ENCODE measurements at places on chromosomes 2 and 18. TPM values are rescaled to one million over a fixed set of nuclear protein-coding genes. Genes with fewer than 3 reads are reported as not detected.

VIT gene
- 27.3 TPM for total RNA-seq

LIMS4 gene
- 2.9 TPM for total RNA-seq

RPRD1A gene
- 63.8 TPM for total RNA-seq

NEB gene
- 6,938 TPM for total RNA-seq

CNDP2 gene
- total RNA-seq = 33.6 TPM

DPP10 gene
- total RNA-seq = not detected

DNA sequence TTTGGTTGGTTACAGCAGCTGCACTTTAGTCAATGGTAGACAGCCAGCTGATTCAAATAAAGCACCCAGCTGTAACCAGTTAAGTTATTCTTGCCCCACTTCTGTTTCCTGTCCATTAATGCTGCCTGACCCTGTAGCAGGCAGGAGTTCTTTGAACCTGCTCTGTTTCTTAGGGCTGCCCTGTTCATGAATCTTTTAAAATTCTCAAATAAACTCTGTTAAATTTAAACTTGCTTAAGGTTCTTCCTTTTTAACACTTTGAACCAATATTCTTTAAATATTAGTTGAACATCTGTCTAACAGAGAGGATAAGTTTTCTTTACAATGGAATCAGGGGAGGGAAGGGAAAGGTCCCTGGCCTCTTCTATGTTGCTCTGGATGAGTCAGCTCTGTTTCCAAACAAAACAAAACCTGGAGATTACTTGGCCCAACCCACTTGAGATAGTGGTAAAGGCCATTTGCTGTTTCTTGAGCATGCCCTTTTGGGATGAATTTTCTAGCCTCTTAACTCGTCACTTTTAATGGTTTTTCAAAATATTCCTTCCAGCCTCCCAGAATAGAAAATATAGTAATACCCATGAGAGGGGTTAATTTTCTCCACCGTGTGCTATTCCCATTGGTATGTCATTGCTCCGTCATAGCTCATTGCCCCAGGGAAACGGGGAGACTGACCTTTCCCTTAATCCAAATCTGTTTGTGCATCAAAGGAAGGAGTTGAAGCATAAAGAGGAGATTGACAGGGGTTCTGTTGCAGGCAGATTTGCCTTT, 112.1 kb upstream of the FHL2 start:
- H3K27ac ChIP-seq = peak overlapping the region; percentile 46
- no peaks in the 10 kb centered on the region for H3K27me3 ChIP-seq
- no peak overlapping the region for H3K4me3 ChIP-seq
- peaks cover 18% of the 10 kb centered on the region for H3K4me1 ChIP-seq
- H3K36me3 ChIP-seq = no peaks in the 10 kb centered on the region

- no peak overlapping the region for H3K27ac ChIP-seq
- H3K36me3 ChIP-seq = no peaks in the 10 kb centered on the region
- H3K4me1 ChIP-seq = no peaks in the 10 kb centered on the region
- DNase-seq = no peak
- H3K27me3 ChIP-seq = no peaks in the 10 kb centered on the region
Measured at GRCh38 chr18:42141439-42141838, 186.4 kb downstream of the PIK3C3 start.

GRCh38 chr2:98928242-98928641, 7.8 kb downstream of the CRACDL start:
- H3K4me1 ChIP-seq = no peaks in the 10 kb centered on the region
- no peaks in the 10 kb centered on the region for H3K36me3 ChIP-seq
- H3K27ac ChIP-seq = no peak overlapping the region
- no peak for DNase-seq
- no peak overlapping the region for H3K4me3 ChIP-seq

DNA sequence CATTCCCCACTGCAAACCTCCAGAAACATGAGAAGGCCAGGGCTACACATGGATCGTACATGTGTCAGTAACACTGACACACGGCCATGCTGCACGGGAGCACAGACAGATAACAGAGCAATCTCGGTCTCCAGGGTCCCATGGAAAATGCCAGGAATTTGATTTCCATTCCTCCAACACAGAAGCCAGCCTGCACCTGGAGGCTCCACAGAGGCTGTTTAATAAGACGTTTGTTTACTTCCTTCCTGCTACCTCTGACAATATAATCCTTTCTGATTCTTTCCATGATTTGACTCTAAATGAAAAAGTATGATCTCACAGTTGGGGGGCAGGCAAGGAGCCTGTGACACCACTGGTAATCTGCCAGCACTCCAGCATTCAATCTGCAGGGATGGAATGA, 210.9 kb upstream of the DDX18 start:
- no peaks in the 10 kb centered on the region for H3K36me3 ChIP-seq
- H3K27ac ChIP-seq = no peak overlapping the region
- DNase-seq = no peak

DNA sequence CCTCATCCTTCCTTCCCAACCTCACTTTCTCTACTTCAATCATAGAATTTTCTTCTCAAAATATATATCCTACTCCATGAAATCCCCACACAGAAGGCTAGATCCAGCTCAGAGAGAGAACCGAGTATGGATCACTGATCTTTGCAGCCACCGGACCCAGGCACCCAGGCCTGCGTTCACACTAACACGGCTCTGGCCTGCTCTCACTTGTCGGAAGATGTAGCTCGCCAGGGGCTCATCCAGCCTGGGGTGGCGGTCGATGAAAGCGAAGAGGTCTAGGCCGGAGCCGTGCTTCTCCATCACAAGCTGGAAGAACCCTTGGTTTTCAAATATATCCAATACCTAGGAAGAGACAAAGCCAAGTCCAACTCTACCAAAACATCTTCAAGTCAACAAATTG, 12.7 kb upstream of the MTERF4 start:
- no peaks in the 10 kb centered on the region for H3K36me3 ChIP-seq
- no peaks in the 10 kb centered on the region for H3K4me1 ChIP-seq
- DNase-seq = no peak
- H3K27ac ChIP-seq = no peak overlapping the region
- H3K4me3 ChIP-seq = no peak overlapping the region
- H3K27me3 ChIP-seq = no peaks in the 10 kb centered on the region

- H3K4me3 ChIP-seq = no peak overlapping the region
- H3K27me3 ChIP-seq = peaks cover 28% of the 10 kb centered on the region
- no peaks in the 10 kb centered on the region for H3K36me3 ChIP-seq
- no peak for DNase-seq
- H3K27ac ChIP-seq = no peak overlapping the region
Measured at GRCh38 chr18:5625076-5625475, 81.3 kb upstream of the EPB41L3 start.

DNA sequence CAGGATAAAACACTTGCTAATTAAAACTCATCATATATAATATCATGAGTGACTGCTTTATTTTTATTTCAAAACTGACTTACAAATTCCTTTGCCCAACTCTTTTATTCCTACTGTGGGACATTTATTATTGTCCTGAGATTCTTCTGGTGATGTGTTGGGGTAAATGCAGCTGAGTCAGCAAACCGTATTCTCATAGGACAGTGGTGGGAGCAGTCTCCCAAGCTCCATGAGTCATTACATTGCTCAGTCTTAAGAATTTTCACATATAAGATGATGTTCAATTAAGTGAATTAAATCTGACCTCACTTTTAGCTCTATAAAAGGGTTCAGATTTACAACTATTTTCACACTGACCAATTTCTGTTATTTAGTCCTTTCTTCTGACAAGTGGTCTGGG, 1530.7 kb downstream of the LRP1B start:
- no peak overlapping the region for H3K27ac ChIP-seq
- no peak overlapping the region for H3K4me3 ChIP-seq
- no peaks in the 10 kb centered on the region for H3K36me3 ChIP-seq
- no peak for DNase-seq

DNA sequence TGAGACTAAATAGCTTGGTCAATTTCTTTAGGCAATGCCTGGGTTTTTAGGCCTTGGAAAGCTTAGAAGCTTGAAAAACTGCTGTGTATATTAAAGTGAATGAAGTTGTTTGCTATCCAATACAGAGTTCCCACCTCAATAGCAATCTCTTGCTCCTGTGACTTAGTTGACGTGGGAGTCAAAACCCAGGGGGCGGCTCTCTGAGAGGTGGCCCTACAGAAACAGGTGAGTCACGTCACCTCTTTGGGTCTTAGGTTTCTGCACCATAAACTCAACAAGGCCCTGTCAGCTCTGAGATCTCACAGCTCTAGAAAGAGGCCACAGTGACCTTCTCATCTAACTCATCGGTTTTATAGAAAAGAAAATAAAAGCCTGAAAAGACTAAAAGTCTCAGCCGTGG, 79.6 kb downstream of the ADD2 start:
- no peaks in the 10 kb centered on the region for H3K36me3 ChIP-seq
- no peak overlapping the region for H3K27ac ChIP-seq
- DNase-seq = no peak
- H3K4me1 ChIP-seq = no peaks in the 10 kb centered on the region
- no peaks in the 10 kb centered on the region for H3K27me3 ChIP-seq
- H3K4me3 ChIP-seq = no peak overlapping the region
